HFF-Myc (cell line): ENCODE measurements at places on chromosomes 16 and 17.

GRCh38 chr16:85169333-85170065 lies 57.2 kb upstream of the CIBAR2 start:
- no peak for DNase-seq

- DNase-seq, result no peak
Measured at GRCh38 chr17:81524039-81524864, 3.9 kb upstream of the FSCN2 start.

GRCh38 chr16:10979717-10980601 lies 35.6 kb downstream of the CLEC16A start:
- DNase-seq, result no peak

DNA sequence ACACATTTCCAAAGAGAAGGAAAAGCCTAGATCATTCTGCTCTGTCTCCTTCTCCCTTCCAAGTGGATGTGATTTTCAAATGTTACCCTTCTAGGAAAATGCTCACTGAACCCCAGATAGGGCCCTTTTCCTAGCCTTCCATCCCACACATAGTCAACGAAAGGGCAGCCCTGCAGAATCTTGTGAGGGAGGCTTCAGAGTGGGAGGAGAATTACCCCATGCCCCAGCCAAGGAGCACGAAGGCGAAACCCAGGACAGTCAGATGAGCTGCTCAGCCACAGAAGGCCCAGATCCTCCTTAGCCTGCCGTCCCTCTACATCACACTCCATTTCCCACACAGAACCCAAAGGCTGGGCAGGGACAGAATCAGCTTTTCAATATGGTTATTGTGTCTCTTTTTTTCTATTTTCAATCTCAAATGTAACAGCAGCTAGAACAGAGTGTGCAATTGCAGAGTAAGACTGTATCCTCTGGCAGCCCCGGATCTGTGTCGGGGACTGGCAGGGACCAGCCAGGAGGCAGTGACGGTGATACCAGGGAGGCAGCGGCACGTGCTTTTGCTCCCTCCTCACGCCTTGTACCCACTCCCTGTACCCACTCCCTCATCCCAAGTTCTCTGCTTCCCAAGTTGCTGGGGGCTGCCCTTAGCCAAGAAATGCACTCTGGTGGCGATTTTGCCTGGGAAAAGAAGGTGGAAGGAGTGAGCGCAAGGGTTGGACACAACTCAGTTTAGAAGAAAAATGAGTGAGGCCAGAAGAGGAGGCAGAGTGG lies 3.7 kb upstream of the SDK2 start:
- DNase-seq, result no peak

DNA sequence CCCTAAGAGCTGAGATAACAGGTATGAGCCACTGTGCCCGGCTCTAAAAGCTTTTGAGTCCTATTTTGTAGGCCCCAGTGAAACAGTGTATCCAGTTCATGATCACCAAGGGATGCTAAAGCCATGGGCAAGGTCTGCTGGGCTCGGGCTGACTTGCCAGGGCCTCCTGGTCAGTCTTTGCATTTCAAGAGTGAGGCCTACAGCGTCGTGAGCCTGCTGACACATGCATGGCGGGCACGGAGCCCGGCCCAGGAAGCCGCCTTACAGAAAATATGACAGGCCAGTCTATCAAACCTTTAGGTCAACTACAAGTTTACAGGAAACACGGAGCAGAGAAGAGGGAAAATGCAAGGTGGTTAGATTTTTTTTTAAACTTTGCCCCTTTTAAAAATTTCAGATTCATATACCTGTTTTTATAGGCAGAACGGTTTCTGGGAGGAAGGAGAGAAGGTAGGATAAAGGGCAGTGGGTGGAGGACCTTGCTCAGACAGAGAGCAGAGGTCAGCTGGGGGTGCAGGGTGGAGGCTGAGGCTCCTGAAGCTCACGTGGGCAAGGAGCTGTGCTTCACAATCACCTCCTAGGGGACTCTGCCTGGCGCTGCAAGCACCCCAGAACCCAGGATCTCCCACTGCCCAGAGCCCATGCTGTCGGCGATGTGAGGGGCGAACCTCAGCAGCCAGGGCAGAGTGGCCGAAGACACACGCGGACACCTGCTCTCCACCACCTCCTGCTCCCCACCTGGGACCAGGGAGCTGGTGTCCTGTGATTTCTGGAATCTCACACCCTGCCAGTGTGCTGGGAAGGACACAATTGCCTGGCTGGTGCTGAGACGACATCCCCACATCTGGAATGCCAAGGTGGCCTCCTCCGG lies 21.3 kb downstream of the C16orf95 start:
- DNase-seq, result no peak

- DNase-seq, result no peak
Measured at GRCh38 chr16:31094088-31094423, 541 bp downstream of the VKORC1 start.

- DNase-seq, result no peak
Measured at GRCh38 chr17:8728971-8729370, 15.7 kb downstream of the CCDC42 start.

DNA sequence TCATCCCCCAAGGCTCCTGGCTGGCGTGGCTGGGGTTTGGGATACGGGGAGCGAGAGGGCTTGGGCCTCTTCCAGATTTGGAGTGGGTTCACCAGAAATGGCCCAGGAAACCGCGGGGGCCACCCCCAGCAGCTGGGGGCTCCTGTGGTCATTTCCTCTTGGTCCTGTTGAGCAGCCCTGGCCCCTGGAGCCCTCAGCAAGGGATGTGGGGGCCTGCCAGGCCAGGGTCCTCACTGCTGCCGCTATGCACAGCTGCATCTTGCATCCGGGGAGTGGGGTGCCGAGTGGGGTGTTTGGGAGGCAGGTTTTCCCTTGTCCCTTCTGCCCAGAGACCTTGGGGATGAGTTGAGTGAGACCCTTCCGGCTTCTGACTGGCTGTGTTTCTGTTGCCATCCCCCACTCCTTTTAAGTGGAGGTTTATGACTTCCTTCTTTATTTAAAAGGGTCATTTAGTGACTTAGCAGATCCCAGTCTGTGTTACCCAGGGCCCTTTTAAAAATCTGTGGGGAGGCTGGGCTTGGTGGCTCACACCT lies 319.8 kb downstream of the SEC14L1 start:
- no peak for DNase-seq

GRCh38 chr16:83959656-83960434 lies 6.8 kb downstream of the OSGIN1 start:
- no peak for DNase-seq

DNA sequence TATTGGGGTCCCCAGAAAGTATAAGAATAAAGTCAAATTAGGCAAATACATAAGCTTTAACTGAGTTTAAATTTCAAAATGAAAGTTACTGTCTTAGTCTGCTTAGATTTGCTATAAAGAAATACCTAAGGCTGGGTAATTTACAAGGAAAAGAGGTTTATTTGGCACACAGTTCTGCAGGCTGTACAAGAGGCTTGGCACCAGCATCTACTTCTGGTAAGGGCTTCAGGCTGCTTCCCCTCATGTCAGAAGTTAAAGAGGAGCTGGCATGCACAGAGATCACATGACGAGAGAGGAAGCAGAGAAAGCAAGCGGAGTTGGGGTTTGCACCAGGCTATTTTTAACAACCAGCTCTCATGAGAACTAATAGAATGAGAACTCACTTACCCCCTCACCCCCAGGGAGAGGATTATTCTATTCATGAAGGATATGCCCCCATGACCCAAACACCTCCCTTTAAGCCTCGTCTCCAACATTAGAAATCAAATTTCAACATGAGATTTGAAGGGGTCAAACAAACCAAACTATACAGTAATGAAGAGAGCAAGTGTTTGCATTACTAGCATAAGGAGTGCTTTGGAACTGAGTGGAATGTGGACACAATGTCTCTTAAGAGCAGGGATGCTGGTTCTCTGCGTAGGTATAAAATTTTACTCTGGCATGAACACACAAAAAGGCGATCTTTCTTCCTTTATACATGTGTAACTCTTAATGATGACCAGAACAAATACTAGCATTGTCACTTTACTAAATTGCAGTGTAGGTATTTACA lies 292.8 kb upstream of the PMFBP1 start:
- DNase-seq, result no peak

- no peak for DNase-seq
Measured at GRCh38 chr16:30485818-30486436, 13.4 kb downstream of the ITGAL start.

DNA sequence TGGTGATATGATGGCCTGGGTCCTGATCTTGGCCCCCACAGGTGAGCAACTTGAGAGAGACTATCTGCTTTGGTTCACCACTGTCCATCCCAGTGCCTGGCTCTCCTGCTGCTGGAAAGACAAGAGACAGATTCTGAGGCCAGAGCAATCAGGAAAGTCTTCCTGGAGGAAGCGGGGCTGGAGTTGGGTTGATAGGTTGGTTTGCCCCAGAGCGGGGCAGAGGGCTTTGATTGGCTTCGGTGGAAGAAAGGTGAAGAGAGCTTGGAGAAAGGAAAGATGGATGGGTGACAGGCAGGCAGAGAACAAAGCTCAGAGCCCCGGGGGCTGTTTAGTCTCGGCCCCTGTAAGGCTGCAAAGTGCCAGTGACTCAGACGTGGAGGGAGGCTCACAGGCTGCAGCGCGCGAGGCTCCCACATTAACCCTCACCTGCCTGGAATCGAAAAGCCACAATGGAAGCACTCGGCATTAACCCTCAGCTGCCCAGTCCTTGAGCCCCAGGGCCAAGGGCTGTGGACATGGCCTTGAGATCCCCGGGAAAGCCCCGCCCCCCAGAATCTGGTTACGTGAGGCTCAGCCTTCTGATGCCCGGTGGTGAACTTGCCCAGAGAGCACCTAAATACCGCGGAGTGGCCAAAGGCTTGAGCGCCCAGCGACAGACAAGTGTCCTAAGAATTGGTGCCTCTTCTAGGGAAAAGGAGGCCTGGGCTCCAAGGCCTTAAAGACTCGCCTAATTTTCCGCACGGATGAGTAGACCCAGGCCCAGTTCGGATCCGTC lies 996 bp upstream of the CPNE2 start:
- DNase-seq, result no peak
